AG04450 (cell line): ENCODE measurements at places on chromosomes 4 and X.

DNA sequence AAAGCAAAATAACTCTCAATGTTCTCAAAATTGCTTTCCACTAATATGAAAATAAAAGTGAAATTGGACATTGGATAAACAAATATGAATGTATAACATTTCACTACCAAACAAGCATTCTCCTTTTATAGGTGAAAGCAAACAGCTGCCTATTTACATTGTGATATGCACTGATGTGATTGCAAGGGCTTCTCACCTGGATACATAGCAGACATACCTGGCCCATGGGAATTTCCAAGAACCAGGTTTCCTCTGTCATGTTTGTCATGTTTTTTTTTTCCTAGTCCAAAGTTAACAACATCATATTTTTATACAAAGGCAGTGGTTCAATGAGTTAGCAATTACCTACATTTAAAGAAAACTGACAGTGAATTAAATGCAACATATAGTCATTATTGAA is 228.5 kb downstream of the ANKRD50 start:
- no peak for DNase-seq

GRCh38 chr4:138859254-138859653 is 156.3 kb upstream of the NOCT start:
- no peak for DNase-seq

DNA sequence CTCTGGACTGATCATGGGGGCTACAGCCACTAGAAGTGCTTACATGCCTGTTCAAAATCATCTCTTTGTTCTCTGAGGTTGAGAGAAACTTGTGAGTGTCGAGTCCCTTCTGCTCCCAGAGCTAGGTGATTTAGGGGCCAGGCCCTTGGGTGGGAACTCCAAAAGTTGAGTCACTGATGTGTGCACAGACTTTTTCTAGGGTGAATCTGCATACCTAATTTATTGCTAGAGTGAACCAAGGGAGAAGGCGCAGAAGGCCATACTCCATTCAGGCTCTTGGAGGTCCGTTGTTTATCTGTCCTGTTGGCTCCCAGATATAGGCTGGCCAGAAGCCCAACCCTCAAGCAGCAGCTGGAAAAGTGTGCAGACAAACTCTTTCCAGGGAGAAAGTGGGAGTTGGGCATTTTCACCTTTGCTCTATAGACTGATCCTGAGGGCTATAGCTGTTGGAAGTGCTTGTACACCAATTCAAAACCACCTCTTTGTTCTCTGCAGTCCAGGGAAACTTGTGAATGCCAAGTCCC is 80.8 kb upstream of the ARX start:
- no peak for DNase-seq

DNA sequence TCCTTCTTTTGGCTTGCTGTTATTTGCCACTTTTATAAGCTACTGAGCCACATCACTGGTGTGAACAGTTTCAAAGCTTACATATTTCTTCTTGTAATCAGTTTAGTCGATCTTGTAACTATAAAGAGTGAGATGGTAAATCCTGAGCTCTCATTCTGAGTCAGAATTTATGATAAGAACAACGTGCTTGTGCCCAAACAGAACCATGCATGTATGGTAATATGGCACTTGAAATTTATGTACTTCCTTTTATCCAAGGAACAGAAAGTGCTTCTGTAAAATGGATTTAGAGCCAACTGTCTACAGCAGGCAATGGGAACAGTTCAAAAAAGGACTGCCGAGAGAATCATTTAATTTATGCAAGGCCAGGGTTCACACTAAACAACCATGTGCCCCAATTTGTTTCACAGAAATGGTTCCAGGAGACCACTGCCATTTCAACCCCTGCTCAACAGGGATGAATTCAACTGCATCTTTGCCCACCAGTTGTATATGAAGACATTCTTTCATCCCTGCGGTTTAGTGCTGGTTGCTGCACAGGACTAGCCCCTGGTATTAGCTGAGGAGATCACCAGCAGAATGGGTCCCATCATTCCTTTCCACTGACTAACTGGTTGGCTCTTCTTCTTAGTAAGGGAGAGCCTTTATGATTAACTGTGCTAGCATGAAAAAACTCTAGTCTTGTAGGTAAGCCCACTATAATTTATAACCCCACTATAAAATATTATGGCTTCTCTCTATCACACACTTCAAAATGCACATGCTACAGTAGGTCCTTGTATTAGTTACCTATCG is 162.9 kb upstream of the PGRMC2 start:
- no peak for DNase-seq

GRCh38 chr4:142473960-142474338 is 372.2 kb downstream of the INPP4B start:
- no peak for DNase-seq

GRCh38 chrX:154541896-154542722 is 4.5 kb downstream of the G6PD start:
- peak; percentile 87 for DNase-seq

DNA sequence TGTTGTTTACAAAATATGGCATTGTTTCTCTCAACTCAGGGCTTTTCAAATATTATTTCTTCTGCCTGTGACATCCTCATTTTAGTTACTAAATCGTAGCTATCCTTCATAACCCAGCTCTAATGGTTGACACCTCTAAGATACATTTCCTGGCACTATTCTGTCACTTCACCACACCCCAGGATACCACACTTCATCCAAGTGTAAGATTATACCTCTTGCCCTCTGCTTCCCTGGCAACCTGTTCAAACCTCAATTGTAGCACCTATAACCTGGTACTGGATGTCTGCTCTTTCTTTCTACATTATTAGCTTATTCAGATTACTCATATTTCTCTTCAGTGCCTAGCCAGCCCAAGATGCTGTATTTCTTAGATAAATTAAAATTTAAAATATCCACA is 175.7 kb upstream of the SPIN4 start:
- DNase-seq: no peak

- DNase-seq: no peak
Observed at GRCh38 chr4:121764702-121765367, at the start of gene SMIM43. Gene SMIM43, minus strand, starts transcription at chr4:121765164. Its CDS starts 59 bp downstream, at chr4:121765105.

DNA sequence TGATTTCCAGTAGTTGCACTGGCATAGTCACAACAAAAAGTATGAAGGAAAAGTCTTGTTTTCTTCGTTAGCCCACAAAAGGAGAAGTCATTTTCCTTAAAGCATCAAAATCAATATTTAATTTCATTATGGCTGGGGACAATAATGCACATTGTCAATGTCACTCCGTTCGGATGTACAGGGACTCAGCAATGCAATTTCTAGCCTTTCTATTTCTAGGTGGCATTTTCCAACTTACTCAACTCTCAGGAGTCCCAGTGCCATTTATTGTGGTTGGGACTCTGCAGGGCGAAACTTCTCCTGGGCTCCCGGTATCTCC is 99.6 kb downstream of the CEP135 start:
- DNase-seq: no peak

GRCh38 chr4:98779088-98779487 is 120.7 kb upstream of the TSPAN5 start:
- DNase-seq: no peak

GRCh38 chr4:95540227-95540626 is 8.5 kb downstream of the UNC5C start:
- DNase-seq: no peak

- no peak for DNase-seq
Observed at GRCh38 chr4:159922119-159922518, 819.2 kb downstream of the RAPGEF2 start.

DNA sequence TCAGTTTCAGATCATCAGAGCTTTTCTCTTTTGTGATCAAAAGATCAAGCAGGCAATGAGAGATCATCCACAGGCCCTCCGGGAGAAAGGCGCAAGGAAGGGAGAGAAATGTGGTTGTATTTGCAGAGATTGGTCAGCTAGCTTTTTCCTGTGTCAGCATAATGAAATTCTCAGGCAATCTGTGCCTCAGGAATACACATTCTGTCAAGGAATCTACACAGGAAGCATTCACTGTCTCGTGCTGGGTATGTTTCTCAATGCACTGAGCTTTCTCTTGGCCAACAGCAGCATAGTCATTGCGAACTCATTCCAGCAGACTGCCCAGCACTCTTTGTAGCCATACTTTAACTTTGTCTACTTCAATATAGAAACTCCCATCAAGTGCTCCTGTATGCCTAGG is 413.7 kb downstream of the PPP3CA start:
- no peak for DNase-seq

DNA sequence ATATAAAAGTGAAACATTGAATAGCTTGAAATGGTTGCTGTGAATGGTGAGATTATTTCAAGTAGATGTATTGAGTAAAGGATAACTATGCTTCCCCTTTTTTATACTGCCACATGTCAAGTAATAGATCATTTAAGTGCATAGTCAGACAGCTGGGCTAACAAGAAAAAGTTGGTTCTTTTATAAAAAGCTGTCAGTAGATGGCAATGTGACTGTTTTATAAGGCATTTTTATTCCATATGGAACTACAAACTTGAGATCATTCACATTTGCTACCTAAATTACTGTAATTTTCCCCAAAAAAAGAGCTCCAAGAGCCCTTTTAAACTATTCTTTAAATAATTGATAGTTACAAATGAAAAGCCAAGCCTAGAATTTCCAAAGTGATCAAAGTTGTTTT is 831.0 kb downstream of the C4orf33 start:
- DNase-seq: no peak
